ENCODE measurements at places on chromosomes 1 and 21. TPM values are rescaled to one million over a fixed set of nuclear protein-coding genes. Genes with fewer than 3 reads are reported as not detected.

The NUDT4B gene
- total RNA-seq = 26.1 TPM

The PUSL1 gene
- 16.8 TPM for total RNA-seq

The GPR61 gene
- 0.37 TPM for total RNA-seq

The ADGRB2 gene
- 4.0 TPM for total RNA-seq

The RGS7 gene
- total RNA-seq = 0.81 TPM

The AIRE gene
- total RNA-seq = under 0.01 TPM

The CAMK2N1 gene
- 6.9 TPM for total RNA-seq

The PTPRU gene
- total RNA-seq = 12.0 TPM

The UBASH3A gene
- not detected for total RNA-seq

The TINAGL1 gene
- 212 TPM for total RNA-seq

The CLCA4 gene
- 0.40 TPM for total RNA-seq

The CLDN14 gene
- total RNA-seq = 0.13 TPM

The BECN2 gene
- not detected for total RNA-seq

The JUN gene
- 48.4 TPM for total RNA-seq
